ENCODE measurements at places on chromosomes 2 and 18.

- no peak for DNase-seq
Observed at GRCh38 chr2:219215871-219216534, 2.8 kb downstream of the ABCB6 start.

DNA sequence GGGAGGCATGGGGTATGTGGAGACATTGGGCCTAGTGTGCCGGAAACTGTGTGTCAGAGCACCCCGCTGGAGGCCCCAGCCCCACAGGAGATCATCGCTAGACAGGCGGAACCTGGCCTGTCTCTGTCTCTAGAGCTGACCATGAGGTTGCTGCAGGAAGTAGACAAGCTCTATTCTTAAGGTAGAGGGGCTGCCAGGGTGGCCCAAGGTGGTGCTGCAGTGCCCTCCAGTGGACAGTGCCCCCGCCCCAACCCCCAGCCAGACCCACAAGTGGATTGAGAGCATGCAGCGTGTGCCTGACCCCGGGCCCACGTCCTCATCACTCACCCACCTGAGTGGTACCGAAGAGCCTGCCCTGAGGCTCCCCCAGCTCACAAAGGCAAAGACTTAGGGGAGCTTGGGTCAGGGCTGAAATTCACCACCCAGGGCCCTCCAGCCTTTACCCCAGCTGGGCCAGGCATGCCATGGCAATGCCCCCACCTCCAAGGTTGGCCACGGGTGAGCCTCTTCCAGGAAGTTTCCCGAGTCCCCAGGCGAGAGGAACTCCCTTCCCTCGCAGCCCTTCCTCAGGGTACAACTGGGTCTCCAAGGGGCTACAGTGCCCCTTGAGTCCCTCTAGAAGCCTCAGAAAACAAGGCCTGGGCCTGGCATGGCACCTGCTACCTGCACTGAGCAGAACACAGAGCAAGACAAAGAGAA, 155.0 kb downstream of the TTC32 start:
- peak; percentile 15 for DNase-seq

- no peak for DNase-seq
Observed at GRCh38 chr2:160407393-160408172, 86.0 kb downstream of the RBMS1 start.

DNA sequence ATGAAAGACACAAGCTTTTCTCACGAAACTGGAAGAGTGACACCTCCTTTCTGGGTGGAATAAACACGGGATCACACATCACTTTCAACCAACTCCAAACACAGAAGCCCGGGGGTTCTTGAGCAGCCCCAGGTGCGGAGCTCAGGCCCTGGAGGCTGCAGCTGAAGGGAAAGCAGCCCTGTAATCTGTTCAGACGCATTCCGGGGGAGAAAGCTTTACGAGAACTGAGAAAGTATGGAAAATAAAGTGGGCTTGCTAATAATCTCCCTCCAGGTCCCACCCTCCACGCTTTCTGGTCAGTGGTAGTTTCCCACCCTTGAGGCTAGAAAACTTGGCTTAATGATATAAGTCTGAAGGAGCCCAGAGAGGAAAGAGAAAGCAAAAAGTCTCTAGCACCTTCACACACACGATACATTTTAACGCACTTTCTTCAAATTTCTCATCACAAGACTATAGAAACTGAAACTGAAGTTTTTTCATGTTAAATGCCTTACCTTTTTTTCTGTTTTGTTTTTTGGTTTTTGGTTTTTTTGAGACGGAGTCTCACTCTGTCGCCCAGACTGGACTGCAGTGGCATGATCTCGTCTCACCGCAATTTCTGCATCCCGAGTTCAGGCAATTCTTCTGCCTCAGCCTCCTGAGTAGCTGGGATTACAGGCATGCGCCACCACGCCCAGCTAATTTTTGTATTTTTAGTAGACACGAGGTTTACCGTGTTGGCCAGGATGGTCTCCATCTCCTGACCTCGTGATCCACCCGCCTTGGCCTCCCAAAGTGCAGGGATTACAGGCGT, 141.3 kb downstream of the AFF3 start:
- no peak for DNase-seq

DNA sequence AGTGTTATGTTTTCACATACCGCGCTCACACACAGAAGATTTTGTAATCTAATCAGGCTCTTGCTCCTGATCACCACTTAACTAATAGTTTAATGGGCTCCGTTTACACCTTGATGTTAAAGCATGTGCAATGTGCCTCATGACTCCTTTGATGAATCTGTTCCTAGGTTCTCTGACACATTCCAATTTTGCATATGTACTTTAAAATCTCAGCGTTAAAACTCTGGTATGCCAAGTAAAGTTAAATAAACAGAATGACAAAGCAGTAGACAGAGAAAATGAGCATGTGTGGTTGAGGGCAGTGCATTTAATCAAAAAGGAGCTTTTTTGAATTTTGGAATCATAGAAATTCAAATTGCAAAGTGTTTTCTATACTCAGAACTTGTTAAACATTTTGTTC, 96.4 kb downstream of the TCF4 start:
- DNase-seq: no peak

GRCh38 chr2:189128970-189129369, 50.6 kb downstream of the COL5A2 start:
- no peak for DNase-seq

DNA sequence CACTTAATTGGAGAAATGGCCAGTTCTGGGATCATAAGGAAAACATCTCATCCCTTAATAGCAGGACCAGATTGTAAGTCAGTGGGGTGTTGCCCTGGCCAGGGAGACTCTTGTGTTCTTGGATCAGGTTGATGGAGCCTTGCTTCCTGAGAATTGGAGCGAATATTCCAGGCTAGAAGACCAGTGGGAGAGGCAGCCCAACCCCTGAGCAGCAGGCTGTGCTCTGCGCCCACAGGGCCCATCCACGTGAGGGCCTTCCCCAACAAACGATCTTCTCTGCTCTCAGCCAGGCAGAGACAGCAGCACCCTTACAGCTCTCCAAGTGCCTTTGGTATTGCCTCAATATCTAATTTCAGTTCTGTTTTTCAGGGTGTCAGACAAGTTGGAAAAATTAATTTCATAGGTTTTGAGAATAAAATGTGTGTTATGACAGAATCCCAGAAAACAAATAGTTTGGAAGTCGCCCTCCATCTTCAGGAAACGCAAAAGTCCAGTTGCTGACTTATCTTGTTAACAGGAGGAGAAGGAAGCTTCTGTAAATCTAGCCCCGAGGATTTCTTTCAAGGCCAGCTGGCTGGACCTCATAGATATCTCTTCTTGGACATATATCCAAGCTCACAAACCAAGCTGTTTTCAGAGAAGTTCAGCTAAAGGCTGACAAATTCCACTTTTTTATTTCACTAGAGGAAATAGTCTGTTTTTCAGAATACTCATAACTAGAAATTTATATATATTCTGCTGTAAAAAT, 105.5 kb downstream of the COPS8 start:
- DNase-seq: no peak

DNA sequence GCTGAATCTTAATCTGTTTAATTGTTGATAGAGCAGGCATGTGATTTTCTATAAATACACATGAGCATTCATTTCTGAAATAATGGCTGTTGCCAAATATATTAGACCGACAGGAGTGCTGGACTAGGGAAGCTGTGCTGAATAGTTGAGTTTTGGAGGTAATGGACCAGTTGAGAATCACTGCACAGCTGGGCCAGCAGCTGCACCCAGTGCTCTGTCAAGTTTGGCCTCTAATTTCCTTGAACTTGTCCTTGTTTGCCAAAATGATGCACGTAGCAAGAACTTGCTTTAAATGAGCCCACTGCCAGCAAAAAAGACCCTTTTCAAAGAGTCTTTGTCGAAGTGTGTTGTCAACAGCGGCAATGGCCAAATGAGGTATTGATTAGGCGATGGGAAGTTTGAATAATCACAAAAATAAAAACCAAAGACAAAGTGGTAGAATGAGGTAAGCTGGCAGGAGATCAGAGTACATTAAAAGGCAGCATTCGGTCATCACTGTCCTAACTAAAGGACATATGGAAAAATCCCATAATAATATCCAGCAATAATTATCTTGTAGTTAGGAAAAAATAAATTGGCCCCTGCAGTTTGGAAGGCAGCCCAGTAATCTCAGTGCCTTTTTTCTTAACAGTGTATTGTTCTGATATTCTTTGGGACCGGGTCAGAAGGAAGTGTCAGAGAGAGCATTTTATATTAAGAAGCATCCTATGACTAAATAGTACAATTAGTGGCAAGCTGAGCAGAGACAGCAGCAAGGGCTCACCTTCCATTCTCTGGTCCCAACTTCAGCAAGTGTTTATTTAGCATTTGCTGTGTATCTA, 126.2 kb downstream of the RAPGEF4 start:
- DNase-seq: no peak

DNA sequence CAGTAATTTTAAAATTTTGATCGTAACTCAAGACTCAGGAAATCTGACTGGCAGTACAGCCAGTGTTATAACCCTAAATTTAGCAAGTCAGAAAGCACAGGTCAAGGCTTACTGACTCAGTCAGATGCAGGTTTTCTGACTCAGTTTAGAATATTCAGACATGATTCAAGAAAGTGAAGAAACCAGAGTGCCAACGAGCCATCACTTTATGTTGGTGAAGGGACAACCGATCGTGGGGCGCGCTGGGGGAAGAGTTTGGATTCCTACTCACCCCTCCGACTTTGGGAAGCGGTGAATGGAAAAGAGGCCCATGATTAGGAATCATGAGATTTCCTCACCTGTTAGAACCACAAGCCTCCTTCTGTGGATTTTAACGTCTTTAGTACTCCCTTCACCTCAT, 998 bp downstream of the RNF149 start:
- DNase-seq: no peak

- no peak for DNase-seq
Observed at GRCh38 chr2:85011747-85012146, 40.8 kb downstream of the KCMF1 start.

DNA sequence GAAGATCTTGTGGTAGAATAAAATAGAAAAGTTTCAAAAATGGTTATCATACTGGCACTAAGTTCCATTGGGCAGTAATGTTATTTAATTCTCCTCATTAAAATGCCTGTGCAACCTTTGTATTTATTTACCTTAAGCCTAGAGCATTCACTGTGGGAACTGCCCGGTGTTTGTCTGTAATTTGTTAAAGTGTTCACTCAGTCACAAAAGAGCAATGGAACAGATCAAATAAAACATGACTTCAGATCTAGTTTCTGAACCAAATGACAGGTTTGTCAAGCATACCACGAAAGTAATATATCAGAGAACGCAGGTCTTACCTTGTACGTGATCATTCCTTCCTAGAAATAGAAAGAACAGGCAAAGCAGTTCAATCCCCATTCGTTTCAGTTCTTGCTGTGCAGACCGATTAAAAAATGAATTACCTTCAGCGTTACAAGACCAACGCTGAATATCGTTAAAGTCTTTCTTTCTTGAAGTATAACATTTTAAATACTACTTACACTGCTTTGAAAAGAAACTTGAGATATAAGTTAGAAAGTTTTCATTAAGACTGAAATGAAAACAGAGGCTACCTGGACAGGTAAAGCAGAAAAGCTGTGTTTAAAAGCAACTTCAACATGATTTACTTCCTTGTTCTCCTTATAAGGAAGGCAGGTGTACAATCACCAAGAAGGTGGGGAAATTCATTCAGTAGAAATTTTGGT, at the start of gene ITGB6:
ITGB6 (minus strand) TSS at position 590 of the 707 bp plus-strand sequence; CDS start at position 381, 209 bp downstream.
- no peak for DNase-seq

DNA sequence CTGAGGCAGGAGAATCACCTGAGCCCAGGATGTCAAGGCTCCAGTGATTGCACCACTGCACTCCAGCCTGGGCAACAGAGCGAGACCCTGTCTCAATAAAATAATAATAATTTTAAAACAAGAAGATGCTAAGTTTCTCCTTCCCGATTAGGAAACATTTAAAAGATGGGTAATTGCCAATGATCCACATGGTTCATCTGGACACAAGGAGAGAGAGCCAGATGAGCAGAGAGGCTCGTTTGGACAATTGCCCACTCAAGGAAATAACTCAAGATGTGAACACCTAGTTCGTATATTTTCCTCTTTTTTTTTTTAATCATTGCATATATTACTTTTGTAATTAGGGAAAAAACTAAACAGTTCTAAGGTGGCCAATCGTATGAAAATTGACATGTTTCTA, 3.6 kb upstream of the ACTG2 start:
- no peak for DNase-seq

- DNase-seq: no peak
Observed at GRCh38 chr2:129459200-129459876, 520.1 kb upstream of the RAB6C start.

DNA sequence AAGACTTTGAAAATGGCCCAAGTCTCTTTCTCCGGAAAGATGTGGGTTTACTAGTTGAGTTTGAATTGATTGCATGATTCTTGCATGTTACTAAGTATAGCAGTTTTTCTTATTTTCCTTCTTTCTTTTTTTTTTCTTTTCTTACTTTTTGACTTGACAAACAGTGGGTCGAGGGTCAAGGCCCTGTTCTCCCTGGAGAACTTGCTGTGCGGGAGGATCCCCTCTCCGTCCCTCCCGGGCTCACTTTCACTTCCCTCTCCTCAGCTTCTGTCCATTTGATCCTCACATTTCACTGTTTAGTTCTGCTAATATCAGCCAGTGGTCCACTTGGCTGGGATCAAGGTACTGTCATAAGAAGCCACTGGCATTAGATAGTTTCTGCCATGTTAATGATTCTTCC, 767.4 kb downstream of the TDRD15 start:
- no peak for DNase-seq

- no peak for DNase-seq
Observed at GRCh38 chr2:228731517-228731916, 539.6 kb downstream of the PID1 start.

GRCh38 chr18:58180172-58180571, 136.1 kb downstream of the NEDD4L start:
- DNase-seq: no peak

GRCh38 chr18:58937887-58938267, 73.2 kb downstream of the ZNF532 start:
- DNase-seq: no peak

DNA sequence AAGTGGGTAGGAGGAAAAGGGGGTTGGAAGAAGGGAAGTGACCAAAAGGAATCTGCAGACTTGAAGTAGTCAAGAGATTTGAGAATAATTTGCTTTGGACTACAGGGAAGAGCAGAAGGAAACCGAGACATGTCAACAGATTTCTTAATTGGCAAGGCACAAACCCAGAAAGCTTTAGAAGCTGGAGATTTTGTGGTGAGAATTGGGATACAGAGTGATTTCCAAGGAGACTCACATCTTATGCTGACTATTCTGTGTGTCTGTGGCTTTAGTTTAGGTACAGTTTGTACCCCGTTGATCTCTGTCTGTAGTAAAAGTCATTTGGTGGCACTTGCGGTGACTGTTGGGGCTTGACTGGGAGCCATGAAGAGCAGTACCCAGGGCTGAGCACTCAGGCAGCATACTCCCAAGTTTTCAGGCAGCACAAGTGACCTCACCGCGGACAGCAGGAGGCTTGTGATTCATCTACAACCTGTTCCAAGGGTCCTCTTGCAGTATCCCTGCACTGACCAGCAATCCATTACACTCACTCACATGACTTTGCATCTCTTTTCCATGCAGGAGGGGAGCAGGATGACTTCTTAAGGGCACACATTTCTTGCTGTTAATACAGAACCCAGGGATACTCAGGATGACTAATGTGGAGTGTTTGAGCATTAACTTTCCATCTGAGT, 97.1 kb upstream of the TNP1 start:
- no peak for DNase-seq

DNA sequence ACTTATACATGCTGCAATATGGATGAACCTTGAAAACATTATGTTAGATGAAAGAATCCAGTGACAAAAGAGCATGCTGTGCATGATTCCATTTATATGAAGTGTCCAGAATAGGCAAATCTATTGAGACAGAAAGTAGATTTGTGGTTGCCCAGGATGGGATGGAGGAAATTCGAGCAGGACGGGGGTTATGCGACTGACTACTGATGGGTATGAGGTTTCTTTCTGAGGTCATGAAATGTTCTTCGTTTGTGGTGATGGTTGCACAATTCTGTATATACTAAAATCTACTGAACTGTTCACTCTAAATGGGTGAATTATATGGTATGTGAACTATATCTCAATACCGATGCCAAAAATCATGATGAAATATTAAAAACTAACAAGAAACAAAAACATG, 18.9 kb upstream of the MTERF4 start:
- DNase-seq: no peak

Data from NCI-H1694 treated with DMSO at 0.1 percent for 48 hours (cell line).